ENCODE measurements at places on chromosomes 5 and 9.

DNA sequence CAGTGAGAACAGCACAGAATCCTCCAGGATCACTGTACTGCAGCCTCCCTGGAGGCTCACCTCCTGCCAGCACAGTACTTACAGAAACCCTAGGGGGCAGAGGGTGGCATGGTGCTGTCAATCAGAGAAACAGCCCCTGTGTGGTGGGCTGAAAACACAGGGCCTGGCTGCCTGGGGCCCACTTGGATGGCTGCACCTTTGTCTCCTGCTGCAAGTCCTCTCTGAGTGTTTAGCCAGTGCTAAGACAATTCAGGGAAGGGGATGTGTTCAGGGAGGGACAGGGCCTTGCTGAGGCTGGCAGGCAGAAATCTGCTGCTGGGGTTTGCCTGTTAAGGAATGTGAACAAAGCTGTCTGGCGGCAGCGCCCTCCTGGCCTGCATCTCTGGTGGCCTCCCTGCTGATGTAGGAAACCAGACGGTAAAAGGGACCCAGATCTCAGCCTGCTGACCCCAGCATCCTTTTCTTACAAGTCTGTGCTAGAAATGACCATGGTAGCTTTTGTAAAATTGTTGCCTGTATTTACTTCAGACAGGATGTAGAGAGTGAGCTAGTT, 39.5 kb downstream of the PRRC2B start:
- DNase-seq, result no peak

DNA sequence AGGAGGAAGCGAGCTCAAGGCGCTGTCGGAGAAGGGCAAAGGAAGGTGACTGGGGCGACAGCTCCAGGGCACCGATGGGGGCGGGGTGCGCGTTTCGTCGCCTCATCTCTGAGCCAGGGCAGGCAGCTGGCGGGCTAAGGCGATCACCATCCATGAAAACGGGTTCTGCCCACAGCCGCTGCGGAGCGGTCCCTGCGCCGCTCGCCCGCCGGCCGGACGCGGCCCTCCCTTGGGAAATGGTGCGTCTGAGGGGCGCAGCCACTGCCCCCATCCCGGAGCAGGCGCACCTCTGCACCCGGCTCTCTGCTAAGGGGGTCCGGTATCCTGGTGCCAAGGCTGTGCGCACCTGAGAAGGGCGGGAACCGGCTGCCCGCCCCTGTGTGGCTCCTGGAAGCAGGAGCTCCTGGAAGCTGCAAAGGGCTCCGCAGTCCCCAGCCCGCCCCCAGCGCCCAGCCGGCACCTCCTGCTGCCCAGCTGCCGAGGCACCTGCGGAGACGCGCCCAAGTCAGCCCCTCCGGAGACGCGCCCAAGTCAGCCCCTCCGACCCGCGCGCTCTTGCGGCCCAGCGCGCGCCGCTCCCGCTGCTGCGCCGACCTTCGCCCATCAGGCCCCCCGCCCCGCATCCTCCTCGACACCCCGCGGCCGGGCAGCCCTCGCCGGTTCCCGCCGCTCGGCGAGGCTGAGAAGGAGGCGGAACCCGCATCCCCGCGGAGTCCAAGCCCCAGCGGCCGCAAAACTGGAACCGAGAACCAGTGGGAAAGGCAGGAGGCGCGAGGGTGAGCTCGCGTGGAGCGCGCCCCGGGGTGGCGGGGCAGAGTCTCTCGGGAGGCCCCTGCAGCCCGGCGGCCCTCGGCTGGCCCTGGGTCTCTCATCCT, 757 bp downstream of the ANKRD34B start:
- DNase-seq, result no peak

DNA sequence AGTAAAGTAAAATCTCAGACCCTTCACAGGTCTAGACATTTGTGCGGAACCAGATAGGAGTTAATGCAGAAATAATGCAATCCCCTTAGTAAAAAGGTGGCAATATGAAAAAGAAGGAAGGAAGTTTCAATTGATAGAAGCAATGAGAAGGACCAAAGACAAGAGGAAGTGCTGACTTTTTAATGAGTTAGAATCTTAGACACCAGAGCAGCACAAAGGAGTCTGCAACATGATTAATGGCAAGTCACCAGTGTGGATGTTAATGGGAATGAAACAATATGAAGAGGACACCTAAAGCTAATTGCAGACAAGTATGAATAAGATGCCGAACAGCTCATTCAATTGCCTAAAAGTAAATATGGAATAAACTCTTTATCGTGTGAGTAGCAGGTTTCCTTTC, 50.9 kb downstream of the MEGF9 start:
- DNase-seq, result no peak

DNA sequence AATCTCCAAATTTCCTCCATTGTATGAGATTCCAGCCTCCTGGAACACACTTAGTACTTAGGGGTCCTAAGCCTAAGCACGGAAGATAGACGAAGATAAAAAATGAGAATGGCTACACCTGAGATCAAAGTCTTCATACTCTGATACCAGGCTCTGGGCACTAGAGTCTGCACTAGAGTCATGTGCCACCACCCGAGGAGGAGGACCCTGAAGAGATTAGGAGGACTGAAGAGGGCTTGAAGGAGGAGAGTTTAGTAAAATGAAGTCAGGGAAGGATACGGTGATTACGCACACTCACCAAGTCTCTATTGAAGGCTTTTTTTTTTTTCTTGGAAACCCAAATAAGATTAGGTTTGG, 573 bp upstream of the SPATA24 start:
- no peak for DNase-seq

DNA sequence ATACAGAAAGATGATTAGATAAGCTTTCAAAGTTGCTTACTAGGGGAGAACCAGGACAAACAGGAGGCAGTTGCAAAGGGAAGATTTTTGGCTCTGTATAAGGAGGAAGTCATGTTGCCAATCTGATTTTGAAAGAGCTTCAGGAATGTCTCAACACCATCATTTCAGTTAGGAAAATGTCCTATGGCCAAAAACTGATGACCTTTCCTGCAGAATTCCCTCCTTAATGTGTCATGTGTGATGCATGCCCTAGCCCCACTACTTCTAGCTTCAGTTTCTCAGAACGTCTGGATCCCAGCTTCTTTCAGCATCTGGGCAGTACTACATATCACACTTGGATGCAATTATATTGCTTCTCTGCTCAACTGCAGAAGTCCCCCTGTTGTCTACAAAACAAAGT, 211.5 kb upstream of the NREP start:
- DNase-seq, result no peak

- no peak for DNase-seq
These were observed 1632.3 kb downstream of the MAT2B start for GRCh38 chr5:165137701-165138100.

DNA sequence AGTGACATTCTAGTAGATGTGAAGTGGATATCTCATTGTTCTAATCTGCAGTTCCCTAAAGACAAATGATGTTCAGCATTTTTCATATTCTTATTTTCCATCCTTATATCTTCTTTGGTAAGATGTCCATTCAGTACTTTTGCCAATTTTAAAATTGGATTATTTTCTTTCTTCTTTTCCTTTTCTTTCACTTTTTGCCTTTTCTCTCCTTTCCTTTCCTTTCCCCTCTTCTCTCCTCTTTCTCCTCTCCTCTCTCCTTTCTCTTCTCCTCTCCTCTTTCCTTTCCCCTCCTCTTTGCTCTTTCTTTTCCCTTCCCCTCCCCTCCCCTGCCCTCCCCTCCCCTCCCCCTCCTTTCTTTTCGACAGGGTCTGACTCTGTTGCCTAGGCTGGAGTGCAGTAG, 10.1 kb downstream of the ZFYVE16 start:
- no peak for DNase-seq

DNA sequence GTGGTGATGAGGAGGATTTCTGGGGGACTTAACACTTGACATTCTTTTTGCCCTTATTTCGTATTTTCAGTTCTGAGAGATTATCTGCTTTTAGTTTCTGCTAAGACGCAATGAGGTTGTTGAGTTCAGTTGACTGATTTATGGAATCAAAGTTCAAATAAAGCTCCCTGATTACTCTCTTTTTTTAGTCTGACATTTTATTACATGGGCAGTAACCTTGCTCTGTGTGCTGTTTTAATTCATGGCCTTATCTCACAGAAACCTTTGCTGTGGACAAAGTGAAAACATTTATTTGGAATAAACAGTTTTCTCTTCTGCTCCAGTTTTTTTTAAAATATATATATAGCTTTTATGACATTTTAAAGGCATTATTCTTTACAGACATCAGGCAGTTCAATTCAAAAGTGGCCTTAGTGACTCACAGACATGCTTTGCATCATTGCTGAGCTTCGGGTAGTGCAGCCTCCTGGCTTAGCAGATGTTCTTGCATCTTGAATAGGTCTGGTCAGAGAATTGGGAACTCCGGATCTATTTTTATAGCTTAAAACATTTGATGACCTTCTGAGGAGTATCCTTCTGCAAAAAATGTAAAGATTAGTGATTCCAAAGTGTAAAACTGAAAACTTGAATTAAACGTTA, 162.9 kb downstream of the FAM170A start:
- no peak for DNase-seq

GRCh38 chr5:121746763-121747162, 104.9 kb upstream of the FTMT start:
- no peak for DNase-seq

- no peak for DNase-seq
These were observed 77.5 kb upstream of the PANK3 start for GRCh38 chr5:168656633-168657032.

- DNase-seq, result no peak
These were observed 97.1 kb downstream of the SLC44A1 start for GRCh38 chr9:105341434-105342146.

- no peak for DNase-seq
These were observed 321.0 kb upstream of the TRPC7 start for GRCh38 chr5:136686192-136686872.

- no peak for DNase-seq
These were observed 12.0 kb downstream of the PRKACG start for GRCh38 chr9:69001921-69002320.

DNA sequence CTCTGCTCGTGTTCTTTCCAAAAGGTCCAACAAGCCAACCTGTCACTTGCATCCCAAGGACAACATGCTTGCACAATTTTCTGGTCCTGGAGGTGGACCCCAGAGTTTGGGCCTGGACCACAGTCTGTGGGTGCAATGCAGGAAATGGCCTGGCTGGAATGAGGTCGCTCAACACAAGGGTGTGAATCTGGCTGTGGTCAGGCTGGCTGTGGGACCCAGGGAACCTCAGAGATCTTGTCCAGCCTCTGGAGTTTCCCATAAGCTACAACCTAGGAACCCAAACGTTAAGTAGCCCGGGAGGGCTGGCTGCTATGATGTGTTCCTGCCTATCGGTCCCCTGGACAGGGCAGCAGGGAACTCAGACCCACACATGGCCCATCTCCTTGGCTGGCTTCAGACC, 15.4 kb downstream of the TBC1D9B start:
- no peak for DNase-seq

GRCh38 chr5:134099939-134100282, 14.6 kb upstream of the TCF7 start:
- no peak for DNase-seq

- DNase-seq, result no peak
These were observed 1.6 kb upstream of the CD72 start for GRCh38 chr9:35619800-35620158.

DNA sequence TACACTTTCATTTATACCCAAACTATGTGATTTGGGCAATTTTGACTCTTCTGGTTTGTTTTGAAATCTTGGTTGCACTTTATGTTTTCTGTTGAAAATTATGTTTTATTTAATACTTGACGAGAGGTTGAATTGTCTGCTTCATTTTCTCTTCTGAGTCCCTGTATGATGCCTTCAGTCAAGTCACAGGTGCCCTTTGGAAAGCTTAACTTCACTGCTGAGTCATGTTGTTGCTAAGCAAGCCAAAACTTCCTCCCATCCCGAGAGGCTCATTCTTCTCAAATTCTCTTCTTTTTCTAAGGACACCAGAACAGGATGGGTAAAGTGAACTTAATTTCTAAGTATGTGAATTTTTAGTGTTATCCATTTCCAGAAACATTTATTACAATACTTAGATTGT, 455.3 kb upstream of the PTGER4 start:
- no peak for DNase-seq

GRCh38 chr5:28685794-28686193, 1647.4 kb upstream of the CDH9 start:
- no peak for DNase-seq

- DNase-seq, result no peak
These were observed 99.2 kb downstream of the IRX1 start for GRCh38 chr5:3694819-3695218.

DNA sequence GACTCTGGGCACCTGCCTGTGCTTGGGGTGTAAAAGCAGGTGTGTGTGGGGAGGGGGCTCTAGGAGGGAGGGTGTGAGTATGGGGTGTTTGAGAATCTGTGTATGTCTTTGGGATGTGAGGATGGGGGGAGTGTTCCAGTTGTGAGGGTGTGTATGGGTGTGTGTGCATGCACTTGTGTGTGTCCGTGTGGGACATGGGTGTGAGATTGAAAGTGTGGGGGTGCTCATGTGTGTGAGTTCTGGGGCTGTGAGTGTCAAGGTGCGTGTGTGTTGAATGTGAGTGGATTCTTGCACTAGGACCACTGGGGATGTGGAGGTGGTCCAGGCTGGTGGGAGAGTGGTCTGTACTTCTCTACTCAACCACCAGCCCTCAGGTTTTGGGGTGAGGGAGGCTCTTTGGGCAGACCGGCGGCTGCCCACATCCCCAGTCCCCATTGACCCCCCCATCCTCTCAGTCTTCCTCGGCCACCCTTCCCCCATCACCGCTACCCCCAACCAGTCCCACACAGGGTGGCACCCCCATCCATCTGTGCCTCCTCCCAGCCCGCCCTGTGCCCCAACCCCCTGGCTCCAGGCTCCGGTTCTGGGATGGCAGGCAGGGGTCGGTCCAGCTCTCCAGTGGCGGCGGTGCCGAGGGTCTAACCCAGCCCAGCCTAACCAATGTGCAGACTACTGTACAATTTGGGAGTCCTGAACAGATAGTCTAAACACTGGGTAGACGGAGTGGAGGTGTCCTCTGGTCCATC, 31.5 kb downstream of the GOLGA2 start:
- DNase-seq, result no peak

DNA sequence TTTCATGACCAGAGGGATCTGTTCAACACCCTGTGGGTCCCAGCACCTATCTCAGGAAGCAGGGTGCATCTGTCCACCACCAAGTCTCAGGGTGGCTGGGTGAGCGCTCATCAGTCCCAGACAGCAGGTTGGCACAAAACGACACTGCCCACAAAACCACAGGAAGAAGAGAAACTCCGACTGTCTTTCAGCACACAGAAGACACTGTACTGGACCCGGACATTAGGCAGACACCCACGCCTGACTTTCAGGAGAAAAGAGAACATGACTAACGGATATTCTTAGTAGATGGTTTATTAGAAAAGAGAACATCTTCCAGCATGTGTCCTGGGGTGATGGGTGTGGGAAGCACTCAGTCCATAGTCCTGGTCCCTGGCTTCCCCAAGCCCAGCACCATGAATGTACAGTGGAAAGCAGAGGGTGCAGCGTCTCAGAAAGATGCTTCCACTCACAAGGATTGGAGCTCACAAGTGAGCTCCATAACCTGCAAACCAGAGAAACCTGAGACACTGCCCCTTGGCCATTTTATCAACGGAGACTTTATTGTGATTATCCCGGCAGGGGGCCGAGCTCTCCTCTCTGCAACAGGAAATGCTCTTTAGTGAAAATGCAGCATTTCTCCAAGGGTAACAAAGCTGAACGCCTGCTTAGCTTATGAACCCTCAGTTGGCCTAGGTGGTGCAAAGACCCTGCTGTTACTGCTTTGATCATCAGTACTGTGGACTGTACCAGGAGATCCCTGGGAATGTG, 35.8 kb upstream of the LCP2 start:
- DNase-seq, result no peak

GRCh38 chr5:62450259-62450658, 37.7 kb downstream of the IPO11 start:
- DNase-seq, result no peak
